ENCODE measurements at places on chromosomes 12 and 14.

GRCh38 chr14:89899917-89900663 lies 54.4 kb downstream of the EFCAB11 start:
- H3K4me3 ChIP-seq = no peak overlapping the region
- H3K27ac ChIP-seq = no peak overlapping the region
- peak; percentile 69 for DNase-seq
- H3K27me3 ChIP-seq = no peaks in the 10 kb centered on the region

- DNase-seq = peak; percentile 57
- no peaks in the 10 kb centered on the region for H3K27me3 ChIP-seq
- H3K4me1 ChIP-seq = no peaks in the 10 kb centered on the region
- no peak overlapping the region for H3K27ac ChIP-seq
These were observed 466.4 kb downstream of the NPAS3 start for GRCh38 chr14:33404964-33405574.

- H3K27me3 ChIP-seq = no peaks in the 10 kb centered on the region
- no peaks in the 10 kb centered on the region for H3K4me1 ChIP-seq
- no peaks in the 10 kb centered on the region for H3K36me3 ChIP-seq
- no peak for DNase-seq
- H3K4me3 ChIP-seq = no peak overlapping the region
These were observed 3.3 kb downstream of the RAD52 start for GRCh38 chr12:946212-946611.

- H3K27me3 ChIP-seq = no peaks in the 10 kb centered on the region
- H3K4me1 ChIP-seq = no peaks in the 10 kb centered on the region
- H3K27ac ChIP-seq = no peak overlapping the region
- no peaks in the 10 kb centered on the region for H3K36me3 ChIP-seq
- no peak for DNase-seq
These were observed 59.2 kb upstream of the ZDHHC17 start for GRCh38 chr12:76704693-76705092.

DNA sequence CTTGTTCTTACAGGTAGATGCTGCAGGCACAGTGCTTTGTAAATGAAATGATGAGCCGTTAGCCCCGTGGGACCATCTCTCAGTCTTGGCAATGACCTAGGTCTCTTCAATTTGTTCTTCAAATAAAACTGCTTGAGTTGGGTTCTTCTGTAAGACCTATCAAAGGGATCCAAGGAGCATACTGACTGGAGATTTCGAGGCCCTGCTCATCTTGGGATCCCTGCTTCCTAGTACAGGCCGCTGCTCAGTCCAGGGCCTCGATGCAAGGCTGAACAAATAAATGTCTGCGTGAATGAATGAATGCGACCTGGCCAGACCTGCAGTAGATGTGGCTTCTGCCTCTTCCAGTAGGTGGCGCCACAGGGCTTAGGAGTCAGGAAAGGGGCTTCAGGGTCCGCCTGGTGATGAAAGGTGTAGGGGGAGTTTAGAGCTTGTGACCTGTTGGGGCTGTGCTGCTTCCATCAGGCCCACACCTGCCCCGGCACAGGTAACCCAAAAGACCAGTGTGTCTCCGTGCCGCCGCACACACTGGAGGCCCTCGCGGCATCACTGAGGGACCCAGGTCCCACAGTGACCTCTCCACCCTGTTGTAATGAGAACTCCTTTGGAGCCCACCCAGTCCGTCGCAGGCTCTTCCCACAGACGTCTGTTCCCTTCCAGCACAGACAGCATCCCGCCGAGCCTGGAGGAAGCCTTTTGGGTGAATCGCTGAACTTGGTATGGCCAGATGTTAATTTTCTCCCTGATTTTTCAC lies 4.4 kb downstream of the CACNA1C start:
- no peak overlapping the region for H3K27ac ChIP-seq
- peaks cover 42% of the 10 kb centered on the region for H3K27me3 ChIP-seq
- peak; percentile 97 for DNase-seq
- H3K4me3 ChIP-seq = no peak overlapping the region
- peaks cover 19% of the 10 kb centered on the region for H3K4me1 ChIP-seq

- no peaks in the 10 kb centered on the region for H3K27me3 ChIP-seq
- H3K4me3 ChIP-seq = no peak overlapping the region
- peaks cover 9% of the 10 kb centered on the region for H3K4me1 ChIP-seq
- no peak for DNase-seq
These were observed 87.4 kb downstream of the ATF7IP start for GRCh38 chr12:14452865-14453264.

GRCh38 chr14:28502517-28502916 lies 264.1 kb upstream of the FOXG1 start:
- no peak overlapping the region for H3K4me3 ChIP-seq
- H3K27ac ChIP-seq = no peak overlapping the region
- H3K4me1 ChIP-seq = no peaks in the 10 kb centered on the region
- no peaks in the 10 kb centered on the region for H3K27me3 ChIP-seq

GRCh38 chr12:26878661-26879119 lies 45.7 kb upstream of the ITPR2 start:
- no peak overlapping the region for H3K27ac ChIP-seq
- peaks cover under 1% of the 10 kb centered on the region for H3K36me3 ChIP-seq
- no peaks in the 10 kb centered on the region for H3K27me3 ChIP-seq
- no peak overlapping the region for H3K4me3 ChIP-seq

GRCh38 chr14:59310633-59311032 lies 122.2 kb downstream of the DAAM1 start:
- no peak overlapping the region for H3K27ac ChIP-seq
- H3K4me3 ChIP-seq = no peak overlapping the region
- no peaks in the 10 kb centered on the region for H3K36me3 ChIP-seq
- peaks cover 23% of the 10 kb centered on the region for H3K4me1 ChIP-seq

DNA sequence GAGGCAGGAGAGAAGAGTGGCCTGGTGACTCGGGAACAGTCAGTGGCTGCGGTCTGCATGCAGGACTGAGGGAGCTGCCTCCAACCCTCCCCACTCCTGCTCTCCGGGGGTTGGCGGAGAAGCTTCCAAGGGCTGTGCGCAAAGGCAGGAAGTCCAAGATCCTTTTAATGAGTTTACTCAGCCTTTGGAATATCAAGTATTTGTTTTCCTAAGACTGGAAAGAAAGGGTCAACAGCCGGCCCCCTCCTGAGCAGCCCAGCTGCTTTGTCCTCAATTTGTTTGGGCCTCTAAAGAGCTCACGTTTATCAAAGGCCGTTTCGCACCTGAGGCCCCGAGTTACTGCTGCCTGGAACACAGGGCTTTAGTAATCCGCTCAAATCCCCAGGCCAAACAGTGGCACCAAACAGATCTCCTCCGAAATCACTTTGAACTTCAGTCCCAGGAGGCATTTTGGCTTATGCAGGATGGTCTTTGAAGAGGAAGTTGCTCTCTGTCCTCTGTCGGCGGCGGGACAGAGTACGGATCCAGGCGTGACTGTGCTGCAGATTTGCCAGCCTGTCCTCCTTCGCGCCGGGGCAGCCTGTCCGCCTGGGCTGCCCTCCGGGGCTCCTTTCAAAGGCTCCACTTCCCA lies 117.2 kb upstream of the FZD10 start:
- no peaks in the 10 kb centered on the region for H3K36me3 ChIP-seq
- H3K4me3 ChIP-seq = no peak overlapping the region
- peak; percentile 34 for DNase-seq
